Activated T-cell treated with anti-CD3 and anti-CD28 coated beads, Interleukin-2, amount 50 U/mL, for 24 hours (primary cell): ENCODE measurements at places on chromosomes 1 and 21.

DNA sequence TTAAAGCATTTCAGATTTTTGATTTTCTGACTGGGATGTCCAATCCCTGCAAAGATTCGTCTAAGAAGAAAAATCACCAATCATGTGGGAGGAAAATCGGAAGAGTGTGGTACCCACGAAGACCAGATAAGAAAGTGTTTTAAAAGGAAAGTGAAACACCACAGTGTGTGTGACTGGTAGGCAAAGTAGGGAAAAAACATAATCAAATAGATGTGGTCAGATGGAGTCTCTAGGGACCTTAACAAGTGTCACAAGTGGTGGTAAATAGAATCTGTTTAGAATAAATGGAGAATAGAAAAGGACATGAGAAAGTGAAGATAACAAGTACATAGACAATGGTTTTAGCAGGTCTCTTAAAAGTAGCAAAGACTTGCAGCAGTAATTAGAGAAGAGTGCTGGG is 154.6 kb downstream of the SLC30A10 start:
- no peak for DNase-seq

DNA sequence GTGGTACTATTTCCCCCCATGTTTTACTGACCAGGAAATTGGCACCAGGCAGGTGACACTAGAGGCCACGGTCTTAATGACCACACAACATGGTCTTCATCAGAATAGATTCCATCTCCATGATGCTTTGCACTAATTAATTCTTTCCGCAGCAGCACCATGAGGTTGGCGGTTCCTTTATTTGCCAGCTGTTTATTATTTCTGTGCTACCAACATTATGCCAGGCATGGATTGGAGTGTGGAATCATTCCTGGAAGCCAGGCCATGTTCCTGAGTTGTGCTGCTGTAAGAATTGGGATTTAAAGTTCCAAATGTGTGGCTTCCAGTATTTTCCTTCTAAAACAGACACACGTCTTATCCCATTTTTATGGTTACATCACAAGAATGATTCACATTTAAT is 107.8 kb downstream of the NFIA start:
- no peak for DNase-seq

GRCh38 chr1:185768371-185768770 is 34.2 kb downstream of the HMCN1 start:
- DNase-seq: no peak

GRCh38 chr1:69321311-69321710 is 246.4 kb upstream of the LRRC7 start:
- no peak for DNase-seq

DNA sequence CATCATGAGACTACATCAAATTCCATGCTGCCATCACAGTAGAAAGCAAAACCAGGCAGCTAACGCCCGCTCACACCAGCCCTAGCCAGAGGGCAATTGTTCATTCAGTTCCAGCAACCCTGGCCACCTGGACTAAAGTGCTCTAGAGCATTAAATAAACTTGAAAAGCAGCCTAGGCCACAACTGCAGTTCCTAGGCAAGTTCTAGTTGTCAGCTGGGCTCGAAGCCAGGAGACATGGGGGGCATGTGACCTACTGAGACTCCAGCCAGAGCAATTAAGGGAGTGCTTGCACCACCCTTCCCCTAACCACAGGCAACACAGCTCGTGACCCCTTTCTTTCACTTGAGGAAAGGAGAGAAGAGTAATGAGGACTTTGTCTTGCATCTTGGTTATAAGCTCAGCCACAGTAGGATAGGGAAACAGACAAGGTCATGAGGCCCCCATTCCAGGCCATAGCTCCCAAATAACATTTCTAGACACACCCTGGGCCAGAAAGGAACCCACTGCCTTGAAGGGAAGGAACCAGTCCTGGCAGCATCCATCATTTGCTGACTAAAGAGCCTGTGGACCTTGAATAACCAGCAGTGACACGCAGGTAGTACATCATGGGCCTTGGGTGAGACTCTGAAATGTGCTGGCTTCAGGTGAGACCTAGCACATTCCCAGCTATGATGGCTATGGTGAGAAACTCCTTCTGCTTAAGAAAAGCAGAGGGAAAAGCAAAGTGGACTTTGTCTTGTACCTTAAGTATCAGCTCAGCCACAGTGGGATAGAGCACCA is 77.0 kb downstream of the ZZZ3 start:
- no peak for DNase-seq

GRCh38 chr1:198913667-198914066 is 274.8 kb downstream of the PTPRC start:
- no peak for DNase-seq
